ENCODE measurements at places on chromosomes 6 and 20. TPM values are rescaled to one million over a fixed set of nuclear protein-coding genes. Genes with fewer than 3 reads are reported as not detected.

The MYLK2 gene
- total RNA-seq: 0.49 TPM

The ORC3 gene
- total RNA-seq: 35.2 TPM

The UNC93A gene
- total RNA-seq: not detected

The KCNG1 gene
- 1.6 TPM for total RNA-seq

The LINC00237 gene
- 0.41 TPM for total RNA-seq

The PPIL4 gene
- 29.5 TPM for total RNA-seq

The SLC22A16 gene
- total RNA-seq: not detected

The TRIM40 gene
- not detected for total RNA-seq

GRCh38 chr6:166221040-166221439 is 53.4 kb upstream of the TBXT start:
- DNase-seq: peak; percentile 35

- DNase-seq: no peak
These were observed 267.1 kb downstream of the ERMARD start for GRCh38 chr6:170018422-170018935.

DNA sequence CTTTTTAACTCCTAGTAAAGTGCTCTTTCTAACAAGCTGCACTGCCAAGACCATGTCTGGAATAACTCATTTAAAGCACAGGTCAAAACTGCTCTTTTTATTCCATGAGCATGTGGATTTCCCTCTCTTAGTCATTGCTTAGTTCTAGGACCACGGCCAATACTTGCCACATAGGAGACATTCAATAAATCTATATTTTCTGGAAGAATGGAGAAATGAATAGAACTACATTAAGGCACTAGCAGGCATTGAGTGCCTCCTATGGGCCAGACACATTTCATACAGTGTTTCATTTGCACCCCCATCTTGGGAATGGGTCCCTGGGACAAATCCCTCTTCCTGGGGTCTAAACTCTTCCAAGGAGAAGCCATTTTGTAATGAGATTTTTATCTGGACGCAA is 552.8 kb upstream of the CITED2 start:
- DNase-seq: no peak

GRCh38 chr6:41445261-41445660 is 100.9 kb upstream of the FOXP4 start:
- no peak for DNase-seq

DNA sequence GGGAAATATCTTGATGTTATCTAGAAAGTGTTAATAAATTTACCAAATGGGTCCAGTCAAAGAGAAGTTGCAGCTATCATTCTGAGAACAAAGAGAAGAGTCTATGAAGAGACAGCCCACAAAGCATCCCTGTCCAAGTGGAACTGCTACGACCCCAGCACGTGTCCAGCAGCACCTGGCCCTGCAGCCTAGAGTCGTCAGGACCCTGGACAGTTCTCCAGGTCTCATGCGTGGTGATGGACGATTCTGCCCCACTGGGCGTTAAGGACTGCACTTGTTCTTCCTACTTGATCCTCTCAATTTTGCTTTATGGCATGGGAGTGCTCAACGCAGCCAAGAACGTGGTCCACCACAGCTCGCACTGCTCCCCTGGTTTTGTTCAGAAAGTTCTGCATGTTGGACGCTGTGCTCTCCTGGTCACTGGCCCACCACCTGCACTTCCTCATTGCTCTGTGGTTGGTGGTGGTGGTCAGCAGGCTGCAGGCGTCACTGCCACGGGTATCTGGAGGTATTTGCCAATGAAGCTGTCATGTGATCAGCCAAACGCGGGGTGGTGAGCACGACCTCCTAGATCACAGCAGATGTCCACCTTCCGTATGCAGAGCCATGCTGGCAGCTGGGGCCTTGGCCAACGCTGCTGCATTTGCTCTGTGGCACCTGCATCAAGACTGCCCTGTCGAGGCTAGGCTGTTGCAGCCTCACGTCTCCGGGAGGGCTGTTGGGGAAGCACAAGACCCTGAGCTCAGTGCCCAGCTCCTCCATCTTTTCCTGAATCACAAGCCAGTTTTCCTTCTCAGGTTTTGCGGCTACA is 356.4 kb downstream of the CDH4 start:
- DNase-seq: no peak

GRCh38 chr6:42420741-42421140 is 31.0 kb downstream of the TRERF1 start:
- DNase-seq: no peak

- no peak for DNase-seq
These were observed 5.8 kb upstream of the KCNG1 start for GRCh38 chr20:51028616-51029212.

DNA sequence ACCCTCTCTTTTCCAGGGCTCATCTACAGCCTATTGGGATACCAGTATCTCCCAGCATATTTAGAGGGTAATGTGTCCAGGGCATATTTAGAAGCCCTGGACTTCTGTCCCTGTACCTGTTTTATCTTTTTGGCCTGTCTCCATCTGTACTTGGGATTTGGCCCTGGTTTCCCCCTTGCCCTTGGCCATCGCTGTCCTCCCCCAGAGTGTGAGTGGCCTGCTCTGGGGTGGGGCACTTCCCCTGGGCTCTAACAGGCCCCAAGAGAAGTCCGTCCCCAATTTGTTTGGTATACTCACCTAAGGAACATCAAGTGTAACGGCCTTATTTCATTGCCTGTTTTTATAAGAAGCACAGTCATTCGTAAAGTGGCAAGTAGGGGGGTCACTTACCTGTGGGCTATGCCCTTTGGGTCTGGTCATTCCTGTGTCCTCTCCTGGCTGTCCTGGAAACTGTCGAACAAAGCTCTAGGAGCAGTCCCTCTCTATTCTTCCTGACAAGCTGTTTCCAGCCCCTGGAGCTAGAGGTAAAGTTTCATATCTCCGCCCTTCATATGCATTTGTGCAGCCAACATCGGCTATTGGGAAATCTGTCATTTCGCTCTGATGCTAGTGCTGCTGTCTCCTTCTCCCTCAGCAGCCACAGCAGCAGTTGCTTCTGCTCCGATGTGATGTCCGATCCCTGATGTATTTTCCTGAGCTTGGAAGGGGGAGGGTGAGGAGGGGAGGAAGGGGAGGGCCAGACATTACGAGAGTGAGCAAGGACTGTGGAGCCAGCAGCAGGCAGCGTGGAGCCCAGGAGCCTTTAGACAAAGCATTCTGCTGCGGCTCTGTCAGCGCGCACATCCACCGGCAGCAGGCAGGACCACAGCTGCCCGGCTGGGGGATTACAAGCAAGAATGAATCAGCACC is 83.4 kb downstream of the TCP11 start:
- no peak for DNase-seq

DNA sequence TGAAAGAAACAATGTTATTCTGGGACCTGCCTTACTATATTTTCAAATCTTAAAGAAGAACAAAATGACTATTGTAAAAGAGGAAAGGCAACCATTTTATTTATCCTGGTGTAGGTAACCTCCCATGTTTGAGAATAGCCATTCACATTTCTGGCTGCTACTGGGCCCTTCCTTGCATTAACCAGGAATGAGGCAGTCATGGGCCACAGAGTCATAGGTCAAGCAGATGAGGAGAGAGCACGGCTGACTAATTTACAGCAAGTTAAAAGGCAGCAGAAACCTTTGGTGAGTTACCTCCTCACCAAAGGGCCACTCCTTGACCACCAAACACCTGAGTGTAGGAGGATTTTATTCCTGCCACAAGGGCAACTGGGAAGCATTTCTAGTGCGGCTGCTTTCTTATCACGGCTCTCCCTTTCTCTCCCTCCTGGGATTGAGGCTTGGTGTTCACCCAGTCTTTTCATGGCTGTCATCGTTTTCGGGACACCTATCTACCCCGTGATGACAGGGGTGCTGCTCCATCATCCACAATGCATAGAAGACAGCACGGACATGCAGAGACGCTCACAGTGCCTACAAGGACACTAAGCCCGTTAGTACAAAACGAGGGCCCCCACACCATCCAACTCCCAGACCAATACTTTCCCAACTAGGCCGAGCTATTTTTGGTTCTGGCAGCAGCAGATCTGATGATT is 4.4 kb upstream of the LAMA4 start:
- DNase-seq: no peak

- DNase-seq: no peak
These were observed 12.0 kb downstream of the LPIN3 start for GRCh38 chr20:41352666-41353065.

- no peak for DNase-seq
These were observed 170.5 kb downstream of the FRK start for GRCh38 chr6:115890238-115890637.

GRCh38 chr20:64114356-64114971 is 7.1 kb upstream of the NPBWR2 start:
- no peak for DNase-seq

GRCh38 chr6:142934106-142934505 is 10.9 kb downstream of the HIVEP2 start:
- DNase-seq: no peak

GRCh38 chr6:8888468-8888867 is 453.1 kb upstream of the SLC35B3 start:
- DNase-seq: no peak

- DNase-seq: no peak
These were observed 69.9 kb downstream of the MRPL14 start for GRCh38 chr6:44057238-44057930.

GRCh38 chr20:9225879-9226278 is 157.0 kb downstream of the PLCB4 start:
- DNase-seq: no peak

GRCh38 chr6:138685257-138685656 is 88.3 kb upstream of the CCDC28A start:
- no peak for DNase-seq

- DNase-seq: no peak
These were observed 33.5 kb upstream of the PHIP start for GRCh38 chr6:79111549-79111948.

Data from activated T-cell treated with anti-CD3 and anti-CD28 coated beads, Interleukin-2, amount 50 U/mL, for 72 hours (primary cell).